ENCODE measurements at places on chromosomes 7 and 10.

- DNase-seq, result no peak
Measured at GRCh38 chr7:113394856-113395255, 276.5 kb upstream of the SMIM30 start.

- DNase-seq, result no peak
Measured at GRCh38 chr10:130652964-130653578, 516.9 kb downstream of the GLRX3 start.

- no peak for DNase-seq
Measured at GRCh38 chr10:117666166-117666565, 123.6 kb downstream of the EMX2 start.

DNA sequence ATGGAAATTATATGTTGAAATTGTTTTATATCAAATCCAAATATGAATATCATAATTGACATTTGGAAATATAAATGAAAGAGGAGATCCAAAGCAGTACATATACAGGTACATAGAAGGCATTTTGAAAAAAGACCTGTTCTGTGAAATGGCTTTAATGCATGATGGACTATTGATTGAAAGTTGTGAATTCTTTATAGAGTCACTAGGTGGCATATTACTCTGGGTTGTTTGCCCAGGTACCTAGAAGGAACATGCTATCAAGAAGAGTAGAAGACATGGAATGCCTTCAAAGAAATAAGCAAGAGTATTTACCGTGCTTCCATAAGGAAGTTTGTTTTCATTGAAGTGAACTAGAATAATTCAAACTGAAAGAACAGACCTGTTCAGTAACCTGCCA is 160.0 kb upstream of the ANK3 start:
- DNase-seq, result no peak

DNA sequence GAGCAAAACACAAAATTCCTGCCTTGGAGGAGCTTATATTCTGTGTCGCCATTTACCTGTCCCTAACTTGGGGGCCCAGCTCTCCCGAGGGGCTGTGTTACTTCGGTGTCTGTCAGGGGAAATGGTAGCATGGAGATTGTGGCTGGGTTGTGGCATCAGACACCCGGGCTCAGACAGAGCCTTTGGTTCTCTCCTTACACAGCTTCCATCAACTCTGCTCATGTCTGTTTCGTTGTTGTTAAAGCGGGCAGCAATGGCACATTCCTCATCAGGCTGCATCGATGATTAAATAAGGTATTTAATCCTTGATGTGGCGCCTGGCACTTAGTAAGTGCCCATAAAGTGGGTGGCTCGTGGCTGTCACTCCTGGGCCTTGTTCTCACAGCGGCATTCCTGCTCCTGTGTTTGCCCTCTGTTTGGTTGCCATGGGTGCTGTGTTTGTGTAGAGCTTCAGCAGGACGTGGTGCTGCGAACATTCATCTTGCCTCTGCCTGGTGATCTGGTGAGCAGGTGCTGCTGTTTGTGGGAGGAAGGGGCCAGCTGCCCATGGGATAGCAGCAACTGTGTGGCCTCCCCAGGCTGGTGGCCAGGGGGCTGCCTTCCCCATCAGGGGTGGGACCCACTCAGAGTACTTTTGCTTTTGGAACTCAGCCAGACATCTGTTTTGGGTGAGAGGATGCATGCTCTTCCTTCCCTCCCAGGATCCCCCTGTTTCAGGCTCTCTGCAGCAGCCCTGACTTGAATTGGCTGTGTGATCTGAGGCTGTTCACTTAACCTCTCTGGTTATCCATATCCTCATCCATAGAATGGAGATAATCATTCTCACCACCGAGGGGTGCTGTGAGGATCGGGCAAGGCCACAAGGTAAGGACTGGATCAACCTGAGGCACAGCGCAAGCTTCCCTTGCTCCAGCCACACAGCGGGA is 207.2 kb upstream of the SVIL start:
- DNase-seq, result no peak

DNA sequence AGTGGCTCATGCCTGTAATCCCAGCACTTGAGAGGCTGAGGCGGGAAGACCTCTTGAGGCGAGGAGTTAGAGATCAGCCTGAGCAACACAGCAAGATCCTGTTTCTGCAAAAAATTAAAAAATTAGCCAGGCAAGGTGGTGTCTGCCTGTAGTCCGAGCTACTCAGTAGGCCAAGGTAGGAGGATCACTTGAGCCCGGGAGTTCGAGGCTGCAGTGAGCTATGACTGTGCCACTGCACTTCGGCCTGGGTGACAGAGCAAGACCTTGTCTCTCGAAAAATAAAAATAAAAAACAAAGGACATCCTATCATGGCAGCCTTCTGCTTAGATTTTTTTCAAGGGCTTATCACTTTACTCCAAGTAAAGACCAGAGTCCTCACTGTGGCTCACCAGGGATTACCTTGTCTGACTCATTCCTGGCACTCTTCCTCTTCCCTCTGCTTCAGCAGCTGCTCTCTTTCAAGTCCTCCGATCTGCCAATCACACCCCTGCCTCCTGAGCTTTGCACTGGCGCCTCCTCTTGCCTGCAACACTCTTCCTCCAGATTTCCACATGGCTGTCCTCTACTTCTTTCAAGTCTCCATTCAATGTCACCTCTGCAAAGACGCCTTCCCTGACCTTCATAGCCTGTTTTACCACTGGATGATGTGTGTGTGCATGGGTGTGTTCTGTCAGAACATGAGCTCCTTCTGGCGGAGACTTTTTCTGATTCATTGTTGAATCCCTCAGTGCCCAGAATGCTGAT is 7.7 kb downstream of the PRTFDC1 start:
- no peak for DNase-seq

Data from SW 1271 (cell line).